ENCODE measurements at places on chromosomes 2 and 18.

DNA sequence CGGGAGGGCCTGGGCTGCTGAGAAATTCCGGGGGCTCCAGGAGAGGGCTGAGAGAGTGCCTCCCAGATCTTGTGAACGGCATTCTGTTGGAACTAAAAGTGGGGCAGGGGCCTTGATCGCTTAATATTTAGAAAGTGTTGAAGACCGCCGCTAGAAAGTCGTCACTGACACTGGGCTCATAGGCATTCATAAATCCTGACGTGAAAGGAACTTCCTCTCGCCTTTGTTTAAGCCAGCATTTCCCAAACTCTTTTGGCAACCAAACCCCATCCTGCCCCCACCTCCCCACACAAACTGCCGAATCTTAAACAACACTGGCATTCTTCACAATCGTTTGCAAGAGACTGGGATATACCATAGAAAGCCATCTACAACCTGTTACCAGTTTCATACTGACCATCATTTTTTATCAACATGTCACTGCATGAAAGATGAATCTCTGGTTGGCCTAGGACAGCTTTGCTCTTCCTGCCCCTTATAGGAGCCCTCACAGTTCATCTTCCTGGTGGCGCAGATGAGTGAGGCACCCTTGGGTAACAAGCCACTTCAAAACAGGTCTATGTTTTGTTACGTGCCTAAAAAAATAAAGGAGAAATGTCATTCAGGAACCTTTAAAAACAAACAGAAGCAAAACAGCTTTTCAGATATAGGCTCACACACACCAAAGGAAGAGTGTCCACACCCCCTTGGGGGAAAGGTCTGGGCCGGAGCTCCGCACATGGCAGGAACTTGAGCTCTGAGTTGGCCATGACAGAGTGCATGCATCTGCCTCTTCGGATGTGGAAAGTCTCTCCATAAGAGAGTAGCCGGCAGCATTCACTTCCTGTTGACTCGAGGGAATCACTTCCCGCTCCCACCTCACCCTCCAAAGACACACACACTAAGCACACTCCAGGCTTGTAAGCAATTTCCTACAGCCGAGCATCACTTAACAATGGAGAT lies 13.0 kb downstream of the MTERF4 start:
- no peak for DNase-seq

DNA sequence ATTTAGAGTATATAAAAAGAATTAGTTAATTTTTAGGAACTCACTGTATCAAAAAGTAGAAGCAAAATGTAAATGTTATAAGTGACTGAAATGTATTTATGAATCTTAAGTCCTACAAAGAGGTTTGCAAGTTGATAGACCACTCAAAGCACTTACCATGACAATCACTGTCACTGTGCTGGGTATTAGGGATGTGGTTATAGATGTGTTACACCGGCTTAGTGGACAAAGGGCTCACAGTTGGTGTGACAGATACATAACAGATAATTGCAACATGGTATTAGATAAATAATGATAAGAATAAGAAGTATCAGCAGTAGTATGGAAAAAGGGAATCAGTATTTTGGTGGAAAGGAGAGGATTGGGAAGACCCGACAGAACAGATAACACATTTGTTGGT lies 21.6 kb downstream of the AGFG1 start:
- no peak for DNase-seq

DNA sequence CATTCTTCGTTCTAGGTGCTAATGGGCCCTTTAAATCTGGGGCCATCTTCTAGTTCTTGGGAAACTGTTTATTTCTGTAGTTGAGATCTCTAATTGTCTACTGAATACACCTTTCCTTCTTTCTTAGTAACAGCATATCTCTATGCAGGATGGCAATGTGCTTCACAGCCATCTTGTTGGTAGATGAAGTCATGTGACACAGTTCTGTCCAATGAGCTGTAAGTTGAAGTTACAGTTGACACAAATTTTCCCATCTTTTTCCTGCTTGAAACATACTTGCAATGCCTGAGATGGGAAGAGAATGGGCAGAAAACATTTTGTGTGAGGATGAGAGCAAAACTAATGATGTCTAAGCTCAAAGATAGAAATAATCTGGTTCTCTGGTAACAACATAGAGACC lies 57.3 kb upstream of the PHLPP1 start:
- no peak for DNase-seq

DNA sequence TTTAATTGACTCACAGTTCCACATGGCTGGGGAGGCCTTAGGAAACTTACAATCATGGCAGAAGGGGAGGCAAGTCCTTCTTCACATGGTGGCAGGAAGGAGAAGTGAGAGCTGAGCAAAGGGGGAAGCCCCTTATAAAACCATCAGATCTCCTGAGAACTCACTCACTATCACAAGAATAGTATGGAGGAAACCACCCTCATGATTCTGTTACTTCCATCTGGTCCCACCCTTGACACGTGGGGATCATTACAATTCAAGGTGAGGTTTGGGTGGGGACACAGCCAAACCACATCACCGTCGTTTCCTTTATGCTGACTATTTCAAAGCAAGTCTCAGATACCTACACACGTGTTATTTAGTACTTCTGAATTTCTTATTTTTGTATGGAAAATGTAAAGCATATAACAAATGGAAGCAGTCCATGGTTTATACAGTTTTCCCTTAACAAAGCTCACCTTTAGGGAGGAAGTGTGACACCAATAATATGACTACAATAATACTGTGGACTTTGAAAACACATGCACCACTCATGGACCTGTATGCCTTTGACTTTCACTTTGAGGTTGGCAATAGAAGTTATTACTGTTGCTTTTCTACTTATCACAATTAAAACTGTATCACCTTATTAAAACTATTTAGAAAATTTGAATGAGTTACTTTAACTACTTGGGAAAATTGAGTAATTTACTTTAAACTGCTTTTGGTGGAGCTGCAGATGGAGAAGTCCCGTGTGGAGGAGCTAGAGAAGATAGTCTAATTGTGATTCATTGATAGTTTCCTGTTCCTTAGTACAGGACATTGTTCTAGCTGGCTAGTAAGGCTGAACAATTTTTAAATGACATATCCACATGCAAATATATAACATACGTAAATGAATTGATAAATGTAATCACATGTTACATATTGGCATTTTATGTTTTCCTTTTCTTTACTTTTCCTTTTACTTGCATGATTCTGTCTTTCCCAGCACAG lies 37.3 kb downstream of the MTCL1 start:
- no peak for DNase-seq

- no peak for DNase-seq
These were observed 20.3 kb downstream of the CHMP1B start for GRCh38 chr18:11871501-11871900.

- no peak for DNase-seq
These were observed 298.2 kb downstream of the EIPR1 start for GRCh38 chr2:3079466-3079865.

DNA sequence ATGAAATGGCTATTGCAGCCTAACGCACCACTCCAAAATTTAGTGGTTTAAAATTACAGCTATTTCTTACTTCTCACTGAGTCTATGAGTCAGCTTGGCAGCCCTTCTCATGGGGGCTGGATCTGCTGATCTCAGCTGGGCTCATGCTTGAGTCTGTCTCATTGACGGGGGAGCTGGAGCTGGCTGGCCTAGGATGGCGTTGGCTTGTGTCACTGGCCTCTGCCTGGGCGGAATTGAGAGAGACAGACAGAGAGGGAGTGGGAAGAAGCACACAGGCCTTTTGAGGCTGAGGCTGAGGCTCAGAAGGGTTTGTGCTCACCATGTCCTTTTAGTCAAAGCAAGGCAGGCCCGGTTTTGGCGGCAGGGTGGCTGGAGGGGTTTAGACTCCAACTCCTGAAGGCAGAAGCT lies 412.1 kb upstream of the MYT1L start:
- no peak for DNase-seq

DNA sequence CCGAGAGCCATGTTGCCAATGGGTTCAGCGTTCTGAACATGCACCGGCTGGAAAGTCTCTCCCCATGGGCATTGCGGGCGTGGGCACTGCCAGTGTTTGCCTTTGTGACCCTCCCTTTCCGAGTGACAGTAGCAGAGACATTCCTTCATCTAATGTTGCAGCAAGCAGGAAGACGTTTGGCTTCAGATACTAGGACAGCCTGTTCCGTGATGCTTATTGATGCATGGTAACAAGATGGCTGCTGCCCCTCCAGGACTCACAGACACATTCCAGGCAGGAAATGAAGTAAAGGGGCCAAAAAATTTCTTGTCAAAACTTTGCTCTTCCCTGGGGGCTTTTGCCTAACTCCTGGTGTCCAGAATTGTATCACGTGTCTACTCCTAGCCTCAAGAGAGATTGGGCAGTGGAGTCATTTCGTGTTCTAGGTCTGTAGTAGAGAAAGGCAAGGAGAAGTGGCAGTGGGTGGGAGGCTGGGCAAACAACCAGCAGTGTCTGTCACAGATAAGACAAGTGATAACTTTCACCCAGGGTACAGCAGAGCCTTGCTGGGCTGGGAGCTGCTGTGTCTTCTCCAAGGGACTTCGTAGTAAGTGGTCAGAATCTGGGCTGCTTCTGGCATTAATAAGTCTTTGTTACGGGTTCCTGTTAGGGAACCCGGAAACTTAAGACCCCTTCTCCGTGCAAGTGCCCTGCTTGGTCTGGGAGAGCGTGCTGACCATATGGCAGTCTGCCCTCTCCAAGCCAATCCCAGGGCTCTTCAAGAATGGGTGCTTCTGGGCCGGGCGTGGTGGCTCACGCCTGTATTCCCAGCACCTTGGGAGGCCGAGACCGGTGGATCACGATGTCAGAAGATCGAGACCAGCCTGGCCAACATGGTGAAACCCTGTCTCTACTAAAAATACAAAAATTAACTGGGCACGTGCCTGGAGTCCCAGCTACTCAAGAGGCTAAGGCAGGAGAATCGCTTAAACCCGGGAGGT lies 93.5 kb downstream of the TFCP2L1 start:
- no peak for DNase-seq

GRCh38 chr2:44936715-44937687 lies 4.5 kb upstream of the SIX3 start:
- no peak for DNase-seq

- DNase-seq = no peak
These were observed 88.1 kb downstream of the EPB41L3 start for GRCh38 chr18:5455674-5456073.

GRCh38 chr2:3107567-3107966 lies 270.1 kb downstream of the EIPR1 start:
- no peak for DNase-seq

GRCh38 chr2:221753401-221753800 lies 181.3 kb upstream of the EPHA4 start:
- no peak for DNase-seq

GRCh38 chr2:157857881-157858280 lies 18.2 kb downstream of the ACVR1 start:
- DNase-seq = no peak

Measured in stimulated activated CD4-positive, alpha-beta T cell treated with anti-CD3 and anti-CD28 coated beads, Interleukin-15, amount 100 ng/mL, for 48 hours (primary cell).